ENCODE measurements at places on chromosomes 1 and 21. TPM values are rescaled to one million over a fixed set of nuclear protein-coding genes. Genes with fewer than 3 reads are reported as not detected.
A peak's percentile ranks its signal among the peaks of the same experiment; 100 is the strongest.

DNA sequence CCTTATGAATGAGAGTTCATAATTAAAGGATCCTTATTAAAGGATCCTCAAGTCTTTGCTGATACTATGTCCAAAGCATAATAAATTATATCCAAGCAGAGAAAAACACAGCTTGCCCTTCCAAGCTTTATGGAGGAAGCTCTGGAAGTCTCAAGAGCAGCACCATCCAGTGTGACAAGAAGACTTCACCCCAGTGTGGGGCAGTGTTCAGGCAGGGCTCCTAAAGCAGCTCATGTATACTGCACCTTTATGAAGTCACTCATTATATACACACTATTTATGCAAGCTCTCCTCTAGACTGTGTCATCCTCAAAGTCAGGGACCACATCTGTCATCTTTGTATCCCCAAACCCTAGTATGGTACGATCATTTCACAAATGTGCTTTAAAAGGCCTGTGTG, 11.9 kb upstream of the CCN1 start:
- no peak overlapping the region for H3K27ac ChIP-seq
- DNase-seq, result no peak
- H3K36me3 ChIP-seq, result no peaks in the 10 kb centered on the region
- H3K27me3 ChIP-seq, result peaks cover 5% of the 10 kb centered on the region
- no peaks in the 10 kb centered on the region for H3K4me1 ChIP-seq

DNA sequence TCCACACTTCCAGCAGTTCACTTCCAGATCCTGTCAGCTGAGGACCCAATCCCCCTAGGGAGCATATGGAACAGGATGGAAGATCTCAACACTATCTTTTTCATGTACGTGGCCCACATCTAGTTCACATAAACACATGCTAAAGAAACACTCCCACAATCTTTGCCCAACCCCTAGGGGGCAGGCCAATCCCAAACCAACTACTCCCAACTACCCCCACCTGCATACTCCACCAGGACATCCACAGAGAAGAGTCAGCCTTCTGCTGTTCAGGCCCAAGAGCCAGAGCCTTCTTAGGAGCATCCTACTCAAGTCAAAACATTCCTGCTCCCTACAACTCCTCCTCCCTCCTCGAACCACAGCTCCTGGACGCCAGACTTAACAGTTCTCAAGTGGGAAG, 5.6 kb upstream of the SLC5A9 start:
- no peak overlapping the region for H3K4me3 ChIP-seq
- peaks cover 3% of the 10 kb centered on the region for H3K4me1 ChIP-seq
- H3K27ac ChIP-seq, result no peak overlapping the region
- no peaks in the 10 kb centered on the region for H3K36me3 ChIP-seq

DNA sequence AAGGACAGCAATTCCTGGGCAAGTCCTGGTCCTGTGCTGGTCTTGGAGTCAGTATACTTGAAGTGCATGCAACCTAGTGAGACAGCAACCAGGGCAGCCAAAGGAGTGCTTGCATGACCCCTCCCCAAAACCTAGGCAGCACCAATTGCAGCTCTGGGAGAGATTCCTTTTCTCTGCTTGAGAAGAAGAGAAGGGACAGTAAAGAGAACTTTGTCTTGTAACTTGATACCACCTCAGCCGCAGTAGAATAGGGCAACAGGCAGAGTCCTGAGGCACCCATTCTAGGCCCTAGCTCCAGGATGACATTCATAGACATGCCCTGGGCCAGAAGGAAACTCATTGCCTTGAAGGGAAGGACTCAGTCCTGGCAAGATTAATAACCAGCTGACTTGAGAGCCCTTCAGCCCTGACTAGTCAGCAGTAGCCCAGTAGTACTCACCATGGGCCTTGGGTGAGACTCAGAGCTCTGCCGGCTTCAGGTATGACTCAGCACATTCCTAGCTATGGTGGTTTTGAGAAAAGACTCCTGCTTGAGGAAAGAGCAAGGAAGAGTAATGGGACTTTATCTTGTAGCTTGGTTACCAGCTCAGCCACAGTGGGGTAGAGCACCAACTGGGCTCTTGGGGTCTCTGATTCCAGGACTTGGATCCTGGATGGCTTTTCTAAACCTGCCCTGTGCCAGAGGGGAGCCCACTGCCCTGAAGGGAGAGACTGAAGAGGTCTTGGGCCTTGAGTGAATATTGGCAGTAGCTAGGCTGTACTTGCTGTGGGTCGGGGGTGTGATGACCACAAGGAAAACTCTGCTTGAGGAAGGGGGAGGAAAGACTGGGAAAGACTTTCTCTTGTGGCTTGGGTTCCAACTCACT, 51.7 kb upstream of the ACADM start:
- no peak overlapping the region for H3K27ac ChIP-seq
- H3K27me3 ChIP-seq, result no peaks in the 10 kb centered on the region
- no peak for DNase-seq
- H3K4me3 ChIP-seq, result no peak overlapping the region
- no peaks in the 10 kb centered on the region for H3K4me1 ChIP-seq

DNA sequence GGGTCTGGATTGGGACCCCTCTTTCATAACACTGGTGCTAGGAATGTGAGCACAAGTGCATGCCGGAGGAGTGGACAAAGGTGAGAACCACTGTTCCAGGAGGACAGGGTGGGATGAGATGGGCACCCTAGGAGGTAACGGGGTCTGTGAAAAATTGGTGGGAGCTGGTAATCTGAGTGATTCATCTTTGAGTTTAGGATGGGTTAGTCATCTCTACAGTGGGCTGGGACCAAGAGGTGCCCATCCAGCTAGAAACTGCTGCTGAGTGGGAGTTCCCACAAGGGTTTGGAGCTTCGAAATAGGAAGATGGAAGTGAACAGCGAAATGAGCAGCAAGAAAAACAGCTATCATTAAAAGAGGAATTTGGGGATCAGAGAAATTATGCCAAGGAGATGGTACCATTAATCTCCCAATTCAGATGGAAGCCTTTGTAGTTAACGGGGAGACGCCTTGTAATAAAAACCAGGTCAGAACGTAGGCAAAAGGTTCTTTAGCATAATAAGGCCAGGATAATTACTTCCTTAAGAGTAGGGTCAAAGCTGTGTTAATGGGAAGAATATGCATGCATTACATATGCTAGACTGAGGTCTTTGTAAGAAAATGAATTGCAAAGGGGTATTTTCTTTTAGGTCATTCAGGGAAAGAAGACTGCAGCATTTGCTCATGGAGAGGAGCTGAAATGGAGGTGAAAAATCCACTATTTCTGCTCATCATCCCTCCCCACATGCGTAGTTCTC, 55.5 kb downstream of the OLFML3 start:
- peaks cover 2% of the 10 kb centered on the region for H3K27me3 ChIP-seq
- H3K4me3 ChIP-seq, result no peak overlapping the region
- DNase-seq, result no peak

- DNase-seq, result no peak
- peaks cover 6% of the 10 kb centered on the region for H3K27me3 ChIP-seq
- H3K4me1 ChIP-seq, result peaks cover 74% of the 10 kb centered on the region
- H3K36me3 ChIP-seq, result no peaks in the 10 kb centered on the region
- H3K4me3 ChIP-seq, result no peak overlapping the region
Measured at GRCh38 chr1:27563341-27563590, 40.7 kb downstream of the AHDC1 start.

ACTA1 gene
- polyA plus RNA-seq, result not detected

OPTC gene
- polyA plus RNA-seq, result not detected

GRCh38 chr1:99619583-99619982, 26.3 kb upstream of the PALMD start:
- H3K4me1 ChIP-seq, result no peaks in the 10 kb centered on the region
- DNase-seq, result no peak
- no peak overlapping the region for H3K27ac ChIP-seq
- H3K27me3 ChIP-seq, result peaks cover 3% of the 10 kb centered on the region
- H3K4me3 ChIP-seq, result no peak overlapping the region

GRCh38 chr1:175783126-175783722, 39.8 kb upstream of the TNR start:
- H3K27me3 ChIP-seq, result peaks cover 7% of the 10 kb centered on the region
- no peaks in the 10 kb centered on the region for H3K4me1 ChIP-seq
- no peak overlapping the region for H3K4me3 ChIP-seq
- DNase-seq, result no peak
- H3K27ac ChIP-seq, result no peak overlapping the region

- H3K27me3 ChIP-seq, result peaks cover 70% of the 10 kb centered on the region
- DNase-seq, result no peak
- peak overlapping the region; percentile 95 for H3K27ac ChIP-seq
- H3K4me3 ChIP-seq, result peak overlapping the region; percentile 85
- H3K36me3 ChIP-seq, result peaks cover 15% of the 10 kb centered on the region
Measured at GRCh38 chr1:167453123-167453522, 65.2 kb downstream of the CD247 start.

CFAP107 gene
- polyA plus RNA-seq, result not detected

LYPD8 gene
- not detected for polyA plus RNA-seq

DNA sequence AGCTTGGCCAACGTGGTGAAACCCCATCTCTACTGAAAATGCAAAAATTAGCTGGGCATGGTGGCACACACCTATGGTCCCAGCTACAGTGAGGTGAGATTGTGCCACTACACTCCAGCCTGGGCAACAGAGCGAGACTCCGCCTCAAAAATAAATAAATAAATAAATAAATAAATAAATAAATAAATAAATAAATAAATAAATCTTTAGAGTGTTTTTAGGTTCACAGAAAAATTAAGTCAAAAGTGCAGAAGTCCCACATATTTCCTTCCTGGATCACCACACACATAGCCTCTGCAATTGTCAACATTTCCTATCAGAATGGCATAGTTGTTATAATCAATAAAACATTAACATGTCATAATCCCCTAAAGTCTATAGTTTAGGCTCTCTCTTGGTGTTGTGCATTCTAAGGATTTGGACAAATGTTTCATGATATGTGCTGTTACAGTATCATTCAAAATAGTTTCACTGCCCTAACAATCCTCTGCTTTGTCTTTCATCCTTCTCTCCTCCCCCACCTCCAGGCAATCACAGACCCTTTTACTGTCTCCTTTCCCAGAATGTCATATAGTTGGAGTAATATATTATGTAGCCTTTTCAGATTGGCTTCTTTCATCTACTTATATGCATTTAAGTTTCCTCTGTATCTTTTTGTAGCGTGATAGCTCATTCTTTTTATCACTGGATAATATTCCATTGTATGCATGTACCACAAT, 58.3 kb downstream of the LAMC1 start:
- DNase-seq, result no peak
- H3K36me3 ChIP-seq, result no peaks in the 10 kb centered on the region
- peaks cover 7% of the 10 kb centered on the region for H3K27me3 ChIP-seq
- H3K4me1 ChIP-seq, result no peaks in the 10 kb centered on the region
- no peak overlapping the region for H3K4me3 ChIP-seq
- no peak overlapping the region for H3K27ac ChIP-seq

DNA sequence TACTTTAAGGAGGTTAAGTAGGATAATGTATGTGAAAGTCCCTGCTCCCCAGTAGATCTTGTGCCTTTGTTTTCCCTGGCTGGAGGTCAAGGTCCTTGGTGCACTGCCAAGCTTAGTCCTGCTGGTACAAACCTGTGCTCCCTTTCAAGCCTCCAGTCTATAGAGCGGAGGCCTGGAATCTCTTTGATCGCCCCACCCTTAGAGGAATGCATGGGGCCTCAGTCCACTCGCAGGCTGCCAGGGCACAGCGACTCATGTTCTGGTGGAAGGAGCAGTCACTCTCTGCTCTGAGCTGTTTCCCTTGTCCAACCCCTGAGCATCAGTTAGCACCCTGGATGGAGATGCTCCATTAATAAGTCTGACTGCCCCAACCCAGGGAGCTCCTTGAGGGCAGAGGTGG, 121.8 kb downstream of the HMGB4 start:
- H3K27ac ChIP-seq, result no peak overlapping the region
- DNase-seq, result no peak
- H3K27me3 ChIP-seq, result peaks cover 7% of the 10 kb centered on the region
- H3K36me3 ChIP-seq, result no peaks in the 10 kb centered on the region
- no peak overlapping the region for H3K4me3 ChIP-seq
- H3K4me1 ChIP-seq, result no peaks in the 10 kb centered on the region

GRCh38 chr1:53047737-53048736, 14.0 kb upstream of the PODN start:
- no peak overlapping the region for H3K4me3 ChIP-seq
- H3K27me3 ChIP-seq, result no peaks in the 10 kb centered on the region
- no peak for DNase-seq
- H3K4me1 ChIP-seq, result peaks cover 1% of the 10 kb centered on the region
- H3K27ac ChIP-seq, result no peak overlapping the region

ERG gene
- not detected for polyA plus RNA-seq

- H3K27ac ChIP-seq, result no peak overlapping the region
- DNase-seq, result no peak
- peaks cover 3% of the 10 kb centered on the region for H3K27me3 ChIP-seq
Measured at GRCh38 chr1:24725209-24725651, 20.0 kb upstream of the CLIC4 start.

CD1C gene
- polyA plus RNA-seq, result 29.7 TPM

RGS13 gene
- not detected for polyA plus RNA-seq

- no peak overlapping the region for H3K27ac ChIP-seq
- H3K27me3 ChIP-seq, result peaks cover 17% of the 10 kb centered on the region
- no peaks in the 10 kb centered on the region for H3K36me3 ChIP-seq
- no peak for DNase-seq
- H3K4me3 ChIP-seq, result no peak overlapping the region
- no peaks in the 10 kb centered on the region for H3K4me1 ChIP-seq
Measured at GRCh38 chr21:45853703-45854342, 127.7 kb upstream of the COL6A1 start.

NUP210L gene
- not detected for polyA plus RNA-seq

GRCh38 chr1:35590476-35591040, 17.4 kb downstream of the TFAP2E start:
- H3K27ac ChIP-seq, result no peak overlapping the region
- H3K4me3 ChIP-seq, result no peak overlapping the region
- no peak for DNase-seq
- peaks cover 1% of the 10 kb centered on the region for H3K27me3 ChIP-seq

PRDM2 gene
- 9.6 TPM for polyA plus RNA-seq

GRCh38 chr1:205258719-205259118, 31.0 kb downstream of the TMCC2 start:
- H3K36me3 ChIP-seq, result no peaks in the 10 kb centered on the region
- H3K27me3 ChIP-seq, result peaks cover 2% of the 10 kb centered on the region
- no peak overlapping the region for H3K27ac ChIP-seq
- peaks cover 7% of the 10 kb centered on the region for H3K4me1 ChIP-seq
- H3K4me3 ChIP-seq, result no peak overlapping the region

DNA sequence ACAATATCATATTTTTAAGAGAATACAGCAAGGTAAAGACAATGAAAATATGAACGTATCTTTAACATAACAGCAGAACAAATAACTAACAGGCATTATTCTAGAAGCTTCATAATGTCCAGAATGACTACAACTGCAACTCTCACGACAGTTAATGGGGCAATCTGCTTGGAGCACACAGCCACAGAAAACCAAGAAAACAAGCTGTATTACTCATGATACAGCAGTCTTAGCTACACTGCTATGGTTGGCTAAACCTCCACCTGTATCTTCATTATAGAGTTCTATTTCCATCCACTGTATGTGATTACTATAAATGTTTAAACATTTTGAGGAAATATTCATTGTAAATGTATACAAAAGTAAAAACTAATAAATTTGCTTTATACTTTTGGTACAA, 139.9 kb downstream of the DPYD start:
- no peaks in the 10 kb centered on the region for H3K27me3 ChIP-seq
- peaks cover 8% of the 10 kb centered on the region for H3K36me3 ChIP-seq
- no peak overlapping the region for H3K4me3 ChIP-seq
- H3K27ac ChIP-seq, result no peak overlapping the region
- H3K4me1 ChIP-seq, result peaks cover 9% of the 10 kb centered on the region

All from immature natural killer cell (primary cell).